ENCODE measurements at places on chromosomes 13 and 19.

- no peak for DNase-seq
Measured at GRCh38 chr13:67008075-67008668, 222.0 kb downstream of the PCDH9 start.

DNA sequence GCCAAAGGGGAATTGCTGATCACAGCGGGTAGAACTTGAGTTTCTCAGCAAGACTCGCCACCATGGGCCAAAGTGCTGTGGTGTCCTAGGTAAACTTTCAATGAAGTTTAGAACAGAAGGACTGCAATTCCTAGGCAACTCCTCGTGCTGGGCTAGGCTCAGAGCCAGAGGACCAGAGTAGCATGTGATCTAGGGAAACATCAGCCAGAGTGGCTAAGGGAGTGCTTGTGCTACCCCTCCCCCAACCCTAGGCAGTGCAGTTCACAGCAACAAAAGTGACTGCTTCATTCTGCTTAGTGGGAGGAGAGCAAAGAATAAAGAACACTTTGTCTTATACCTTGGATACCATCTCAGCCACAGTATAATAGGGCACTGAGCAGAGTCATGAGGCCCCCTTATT, 1658.6 kb upstream of the MIR17HG start:
- no peak for DNase-seq

- no peak for DNase-seq
Measured at GRCh38 chr13:68170961-68171360, 940.8 kb upstream of the PCDH9 start.

DNA sequence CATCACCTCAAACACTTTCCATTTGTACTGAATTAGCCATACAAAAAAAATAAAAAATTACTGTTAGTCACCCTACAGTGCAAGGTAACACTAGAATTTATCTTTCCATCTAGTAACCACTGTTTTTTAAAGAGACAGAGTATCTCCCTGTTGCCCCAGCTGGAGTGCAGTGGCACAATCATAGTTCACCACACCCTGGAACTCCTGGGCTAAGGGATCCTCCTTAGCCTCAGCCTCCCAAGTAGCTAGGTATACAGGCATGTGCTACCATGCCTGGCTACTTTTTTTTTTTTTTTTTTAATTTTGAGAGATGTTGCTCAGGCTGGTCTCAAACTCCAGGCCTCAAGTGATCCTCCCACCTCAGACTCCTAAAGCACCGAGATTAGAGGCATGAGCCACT, 17.9 kb downstream of the ANKRD10 start:
- no peak for DNase-seq

DNA sequence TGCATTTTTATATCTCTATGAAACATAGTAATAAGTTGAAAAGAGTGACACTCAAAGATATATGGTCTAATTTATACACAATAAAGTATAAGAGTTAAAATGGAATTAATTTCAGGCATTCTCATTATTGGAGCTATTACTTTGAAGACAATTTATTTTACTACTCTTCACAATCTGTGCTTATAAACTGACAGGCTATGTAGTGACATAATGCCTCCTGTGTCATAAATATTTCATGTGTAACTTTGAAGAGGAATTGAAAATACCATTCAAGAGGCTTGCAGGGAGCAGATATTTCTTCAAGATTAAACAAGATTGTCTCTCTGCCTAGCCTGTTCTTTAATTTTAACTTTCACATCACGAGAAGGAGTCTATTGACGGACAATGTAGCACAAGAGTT, 1881.5 kb upstream of the PCDH20 start:
- DNase-seq, result no peak

Measured in activated T-cell treated with anti-CD3 and anti-CD28 coated beads for 48 hours (primary cell).